ENCODE measurements at places on chromosomes 6 and 20.

DNA sequence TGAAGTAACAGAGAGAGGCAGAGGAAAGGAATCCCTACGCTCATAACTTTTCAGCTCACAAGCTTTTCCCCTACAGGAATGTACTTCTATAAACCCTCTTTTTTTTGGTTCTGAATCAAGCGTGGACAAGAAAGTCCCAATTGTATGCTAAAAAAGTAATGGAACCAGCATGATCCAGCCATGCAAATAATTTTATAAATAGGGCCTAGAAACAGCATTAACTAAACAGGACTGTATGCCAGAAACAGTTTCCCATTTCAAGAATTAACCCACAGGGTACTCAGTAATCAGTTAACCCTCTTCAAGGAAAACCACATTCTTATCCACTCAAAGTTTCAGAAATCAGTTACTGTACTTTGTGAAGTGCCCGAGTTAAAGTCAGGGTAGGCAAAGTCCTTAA, 87.0 kb upstream of the HMGCLL1 start:
- no peak for DNase-seq

DNA sequence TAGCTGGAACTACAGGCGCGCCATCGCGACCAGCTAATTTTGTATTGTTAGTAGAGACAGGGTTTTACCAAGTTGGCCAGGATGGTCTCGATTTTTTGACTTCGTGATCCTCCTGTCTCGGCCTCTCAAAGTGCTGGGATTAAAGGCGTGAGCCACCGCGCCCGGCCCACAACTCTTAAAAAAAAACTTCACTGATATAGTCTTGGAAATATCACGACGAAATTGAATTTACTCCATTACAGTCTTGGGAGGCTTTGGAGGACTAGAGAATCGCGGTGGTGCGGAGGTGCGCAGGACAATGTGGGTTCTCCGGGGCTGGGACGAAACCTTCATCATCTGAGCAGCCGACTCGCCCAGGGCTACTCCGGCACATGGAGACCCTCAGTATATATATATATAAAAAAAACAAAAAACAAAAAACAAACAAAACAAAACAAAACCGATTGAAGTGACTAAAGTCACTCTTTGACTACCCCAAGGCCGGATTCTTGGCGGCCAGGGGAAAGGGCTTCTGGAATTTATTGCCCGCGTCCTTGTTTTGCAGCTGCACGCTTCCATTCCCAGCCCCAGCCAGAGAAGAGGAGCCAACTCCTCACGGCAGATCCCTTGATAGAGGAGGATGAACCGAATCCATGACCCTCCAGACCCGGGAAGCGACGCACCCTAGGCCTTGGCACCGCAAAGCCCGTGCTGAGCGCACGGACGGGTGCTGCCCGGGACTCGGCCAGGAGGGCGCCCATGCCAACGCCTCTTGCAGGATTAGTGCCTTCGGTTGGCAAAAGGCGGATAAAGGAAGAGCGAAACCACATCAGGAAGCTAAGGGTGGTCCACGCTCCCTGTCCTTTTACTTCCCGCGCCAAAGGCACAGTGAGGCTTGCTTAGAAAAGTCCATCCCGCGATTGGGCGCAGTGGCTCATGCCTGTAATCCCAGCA, 1.7 kb upstream of the GCM2 start:
- no peak for DNase-seq

DNA sequence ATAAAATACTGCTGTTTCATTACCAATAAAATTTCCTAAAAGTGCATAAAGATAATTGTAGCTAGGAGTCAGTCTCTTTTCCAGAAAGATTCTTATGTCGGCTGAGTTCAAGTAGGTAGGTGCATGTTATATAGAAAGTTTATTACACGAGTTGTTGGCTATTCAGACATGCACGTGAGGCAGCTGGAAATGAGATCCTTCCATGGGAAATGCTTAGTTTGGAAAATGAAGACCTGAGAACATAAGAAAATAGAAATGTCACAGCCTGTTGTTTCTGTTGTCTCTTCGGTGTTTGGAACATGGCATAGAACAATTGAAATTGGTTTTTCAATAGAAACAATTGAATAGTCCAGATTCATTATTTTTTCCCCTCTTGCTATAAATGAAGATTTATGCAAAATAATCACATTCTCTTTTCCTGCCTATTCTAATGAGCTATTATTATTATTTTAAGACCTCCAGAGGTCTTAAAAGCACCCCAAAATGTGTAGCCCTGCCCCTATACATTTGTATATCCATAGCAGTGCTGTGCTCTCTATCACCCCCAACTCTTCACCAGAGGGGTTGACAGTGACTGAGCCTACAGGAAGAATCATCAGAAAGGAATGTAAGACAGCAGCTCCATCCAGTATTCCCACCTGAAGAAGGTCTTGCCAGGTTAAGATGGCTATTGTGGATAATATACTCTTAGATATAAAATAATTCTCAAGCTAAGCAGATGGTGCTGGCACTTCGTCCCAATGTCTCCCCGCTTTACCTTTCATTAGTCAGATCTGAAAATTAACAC, 82.2 kb downstream of the ZDHHC14 start:
- no peak for DNase-seq

GRCh38 chr6:96286503-96286902, 235.1 kb upstream of the UFL1 start:
- DNase-seq, result no peak

DNA sequence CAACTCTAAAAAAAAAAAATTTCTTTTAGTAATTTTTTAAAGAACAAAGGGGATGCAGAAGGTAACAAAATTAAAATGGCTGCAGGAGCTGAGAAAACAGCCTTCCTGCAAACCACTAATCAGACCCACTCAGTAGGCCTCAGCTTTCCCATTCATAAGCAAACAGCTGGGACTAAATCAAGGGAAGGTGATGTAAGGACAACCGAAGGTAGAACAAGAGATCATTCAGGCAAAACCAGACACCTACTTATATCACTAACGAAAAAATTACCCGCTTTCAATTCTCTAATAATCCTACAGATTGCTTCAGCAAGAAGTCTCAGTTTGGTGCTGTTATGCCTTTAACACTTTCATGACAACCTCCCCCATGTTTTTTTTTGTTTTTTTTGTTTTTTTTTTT, 124.0 kb downstream of the ZMYND8 start:
- DNase-seq, result no peak

DNA sequence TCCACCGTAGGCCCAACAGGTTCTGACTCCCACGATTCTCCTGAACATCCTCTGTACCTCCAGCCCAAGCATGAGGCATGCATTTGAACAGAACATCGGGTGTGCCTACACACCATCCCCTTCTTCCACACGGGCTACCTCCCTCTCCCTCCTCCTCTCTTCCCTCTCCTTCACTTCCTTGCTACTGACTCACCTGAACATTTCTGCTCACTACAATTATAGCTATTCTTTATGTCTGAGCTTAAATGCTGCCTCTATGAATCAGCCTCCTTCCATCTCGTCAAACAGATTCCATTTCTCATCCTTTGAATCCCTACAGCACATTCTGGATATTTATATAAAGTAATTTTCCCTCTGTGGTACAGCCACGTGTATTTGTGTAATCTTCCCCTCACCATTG, 71.4 kb upstream of the MYLIP start:
- DNase-seq, result no peak

GRCh38 chr20:1707588-1708449, 50.2 kb upstream of the SIRPG start:
- DNase-seq, result no peak

- DNase-seq, result no peak
These were observed 480.8 kb upstream of the JARID2 start for GRCh38 chr6:14765106-14765505.

DNA sequence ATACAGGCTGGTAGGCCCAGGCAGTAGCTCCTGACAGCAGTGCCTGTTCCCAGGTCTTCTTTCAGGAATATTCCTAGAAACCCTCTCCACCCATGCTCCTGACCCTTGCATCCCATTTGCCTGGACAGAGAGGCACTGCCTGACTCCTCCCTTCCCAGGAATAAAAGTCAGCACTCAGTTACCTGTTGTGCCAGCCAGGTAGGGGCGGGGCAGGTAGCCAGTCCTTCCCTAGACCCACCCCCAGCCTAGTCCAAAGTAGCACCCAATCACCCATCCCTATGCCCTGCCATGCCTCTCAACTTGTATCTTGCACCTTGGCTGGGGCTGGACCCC, 129.9 kb downstream of the MRPL14 start:
- DNase-seq, result no peak

DNA sequence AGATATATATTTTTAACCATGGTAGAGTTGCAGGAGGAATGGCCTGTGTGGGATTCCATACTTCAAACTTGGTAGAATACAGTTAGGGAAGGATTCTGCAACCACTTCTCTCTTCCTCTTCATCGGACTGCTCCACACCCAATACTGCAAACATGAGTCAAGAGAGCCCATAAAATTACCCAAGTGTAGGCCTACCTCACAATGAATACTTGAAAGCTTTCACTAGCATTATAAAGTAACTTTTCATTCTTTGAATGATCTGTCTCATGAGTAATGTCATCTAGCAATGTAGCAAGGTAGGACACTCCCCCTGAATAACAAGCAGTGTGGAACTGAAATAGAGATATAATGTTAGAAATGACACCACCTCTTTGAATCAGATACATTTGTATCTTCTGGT, 79.4 kb downstream of the FOXC1 start:
- DNase-seq, result no peak

- no peak for DNase-seq
These were observed 167.4 kb downstream of the MBOAT1 start for GRCh38 chr6:20044883-20045282.

DNA sequence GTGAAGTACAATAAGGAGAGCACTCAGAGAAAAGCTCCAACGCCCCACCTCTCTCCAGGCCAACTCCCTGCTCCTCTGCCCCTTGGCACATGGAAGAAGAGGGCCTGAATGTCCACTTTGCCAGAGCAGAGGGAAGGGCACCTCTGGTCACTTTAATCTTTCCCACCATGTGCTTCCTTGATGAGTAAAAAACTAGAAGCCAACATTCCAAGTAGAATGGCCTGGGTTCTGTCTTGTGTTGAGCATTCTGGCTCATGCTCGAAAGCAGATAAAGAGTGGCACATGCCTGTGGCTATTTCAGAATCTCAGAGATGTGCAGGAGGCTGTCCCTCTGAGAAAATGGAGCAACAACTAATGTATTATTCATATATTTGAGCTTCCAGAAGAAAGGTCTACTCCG, 177.4 kb upstream of the PLN start:
- no peak for DNase-seq

DNA sequence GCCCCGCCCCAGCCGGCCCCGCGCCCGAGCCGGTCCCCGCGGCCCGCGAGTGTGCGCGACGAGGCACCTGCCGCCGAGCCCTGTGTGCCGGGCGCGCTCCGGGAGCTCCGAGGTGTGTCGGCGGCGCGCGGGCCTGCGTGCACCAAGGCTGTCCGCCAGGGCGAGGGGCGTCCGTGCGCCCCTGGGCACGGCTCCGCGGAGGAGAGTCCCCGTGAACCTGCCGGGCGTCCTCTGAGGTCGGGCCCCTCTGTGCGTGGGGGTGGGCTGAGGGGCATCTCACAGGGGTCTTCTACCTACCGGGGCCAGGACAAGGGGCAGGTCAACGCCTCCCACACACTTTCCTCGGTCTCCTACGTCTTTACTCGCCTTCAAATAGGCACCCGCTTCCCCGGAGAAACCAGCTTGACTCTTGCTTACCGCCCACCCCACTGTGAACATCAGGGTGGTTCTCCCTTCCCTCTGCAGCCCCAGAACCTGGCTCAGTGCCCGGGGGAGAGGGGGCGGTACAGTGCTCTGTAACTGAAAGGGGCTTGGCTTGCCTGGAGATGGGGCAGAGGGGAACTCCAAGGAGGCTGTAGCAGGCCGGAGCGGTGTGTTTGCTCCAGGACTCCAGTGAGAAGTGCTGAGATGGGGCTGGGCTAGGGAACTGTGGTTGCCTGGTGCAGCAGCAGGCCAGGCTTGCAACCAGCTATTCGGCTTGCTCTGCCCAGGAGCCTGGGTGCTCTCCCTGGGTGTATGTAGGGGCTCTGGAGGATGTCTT, at the start of gene SAMD10:
Gene SAMD10, minus strand, starts transcription at position 86 of the 760 bp plus-strand sequence. CDS start 175 bp downstream, outside the sequence.
- peak; percentile 88 for DNase-seq

DNA sequence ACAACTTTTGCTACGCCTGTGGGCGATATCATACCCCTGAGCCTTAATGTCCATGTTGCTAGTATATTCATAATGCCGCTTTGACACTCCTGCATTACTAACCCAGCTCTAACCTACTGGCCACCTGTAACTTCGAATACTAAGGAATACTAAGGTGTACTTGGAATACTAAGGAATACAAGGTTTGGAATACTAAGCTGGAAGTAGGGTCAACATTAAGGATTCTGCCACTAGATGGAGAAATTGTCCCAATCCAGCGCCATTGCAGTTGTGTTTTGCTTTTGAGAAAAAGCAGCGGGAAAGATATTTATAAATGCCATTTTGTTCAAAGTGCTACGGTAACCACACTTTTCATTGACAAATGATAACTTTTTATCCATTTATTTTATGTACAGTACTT, 10.7 kb downstream of the TBXT start:
- DNase-seq, result no peak

- DNase-seq, result no peak
These were observed 141.3 kb upstream of the MYLIP start for GRCh38 chr6:15987569-15987968.

DNA sequence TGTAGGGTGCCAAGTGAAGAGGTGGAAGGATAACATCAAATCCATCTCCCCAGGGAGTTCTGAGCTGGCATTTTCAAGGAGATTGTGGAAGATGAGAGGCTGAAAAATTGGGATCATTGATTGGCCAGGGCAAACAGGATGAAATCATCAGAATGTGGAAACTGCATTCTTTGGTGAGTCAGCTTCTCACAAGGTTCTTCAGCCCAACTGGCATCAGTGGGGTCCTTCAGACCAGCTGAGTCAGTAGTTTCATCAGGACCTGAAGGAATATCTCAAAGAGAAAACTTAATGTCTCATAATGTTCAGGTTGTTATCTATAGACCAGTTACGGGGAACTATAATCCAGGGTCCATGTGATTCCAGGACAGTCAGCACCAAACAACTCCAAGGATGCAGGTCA, 195.8 kb downstream of the HAO1 start:
- no peak for DNase-seq

DNA sequence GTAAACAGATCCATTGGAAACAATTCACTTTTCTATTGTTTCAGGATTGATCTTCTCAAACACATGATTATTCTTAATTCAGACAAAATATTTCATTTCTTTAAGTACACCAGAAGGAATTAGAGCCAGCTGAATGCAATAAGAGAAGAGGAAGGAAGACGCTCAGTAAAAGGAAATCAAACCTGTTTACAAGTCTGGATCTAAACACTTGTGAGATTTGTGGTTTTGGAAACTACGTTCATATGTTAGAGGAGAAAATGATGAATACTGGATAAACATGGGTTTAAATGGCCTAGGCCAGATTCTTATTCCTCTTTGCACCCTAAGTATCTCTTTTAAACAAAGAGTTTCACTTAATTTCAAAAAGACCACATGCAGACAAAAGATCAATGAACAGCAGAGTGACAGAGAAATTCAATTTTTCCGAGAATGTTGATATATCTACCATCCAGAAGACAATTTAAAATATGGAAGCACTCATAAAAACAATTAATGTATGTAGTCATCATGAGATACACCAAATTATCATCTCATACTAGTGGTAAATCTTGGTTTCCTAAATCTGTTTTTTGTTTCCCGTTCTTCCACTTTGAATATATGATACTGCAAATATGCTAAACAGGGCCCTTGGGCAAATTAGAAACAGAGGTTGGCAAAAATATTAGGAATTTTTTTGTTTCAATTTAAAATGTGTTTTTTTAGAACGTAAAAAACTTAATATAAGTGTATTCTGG, 703.5 kb upstream of the CITED2 start:
- DNase-seq, result no peak
